ENCODE measurements at places on chromosomes 11 and 22. TPM values are rescaled to one million over a fixed set of nuclear protein-coding genes. Genes with fewer than 3 reads are reported as not detected.

Gene OR51B2
- total RNA-seq = not detected

Gene MCM5
- 203 TPM for total RNA-seq

Gene AGBL2
- total RNA-seq = 13.6 TPM

Gene SLC22A9
- total RNA-seq = not detected

Gene GGTLC2
- not detected for total RNA-seq

Gene PARVG
- 247 TPM for total RNA-seq

Gene CD3G
- total RNA-seq = 0.34 TPM

Gene OR4A16
- not detected for total RNA-seq

- no peak for DNase-seq
Observed at GRCh38 chr22:44718418-44718817, 16.4 kb downstream of the PRR5 start.

DNA sequence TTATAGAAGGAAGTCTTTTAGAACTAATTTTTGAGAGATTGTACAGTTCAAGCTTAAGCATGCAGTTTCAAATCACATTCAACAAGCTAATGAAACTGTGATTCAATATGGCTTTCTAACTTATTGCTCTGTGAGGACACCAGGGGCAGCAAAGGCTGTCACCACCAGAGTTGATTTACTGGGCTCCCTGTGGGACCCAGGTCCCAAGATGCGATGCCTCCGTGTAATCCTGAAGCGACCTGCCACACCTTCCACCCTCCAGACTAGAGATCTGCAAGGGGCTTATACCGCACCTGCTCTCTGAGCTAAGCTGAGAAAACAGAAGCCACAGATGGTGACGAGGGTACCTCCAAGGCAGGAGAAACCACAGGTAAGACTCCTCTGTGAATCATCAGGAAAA lies 918 bp upstream of the OR51Q1 start:
- no peak for DNase-seq

GRCh38 chr22:27445881-27446280 lies 355.7 kb downstream of the MN1 start:
- no peak for DNase-seq

DNA sequence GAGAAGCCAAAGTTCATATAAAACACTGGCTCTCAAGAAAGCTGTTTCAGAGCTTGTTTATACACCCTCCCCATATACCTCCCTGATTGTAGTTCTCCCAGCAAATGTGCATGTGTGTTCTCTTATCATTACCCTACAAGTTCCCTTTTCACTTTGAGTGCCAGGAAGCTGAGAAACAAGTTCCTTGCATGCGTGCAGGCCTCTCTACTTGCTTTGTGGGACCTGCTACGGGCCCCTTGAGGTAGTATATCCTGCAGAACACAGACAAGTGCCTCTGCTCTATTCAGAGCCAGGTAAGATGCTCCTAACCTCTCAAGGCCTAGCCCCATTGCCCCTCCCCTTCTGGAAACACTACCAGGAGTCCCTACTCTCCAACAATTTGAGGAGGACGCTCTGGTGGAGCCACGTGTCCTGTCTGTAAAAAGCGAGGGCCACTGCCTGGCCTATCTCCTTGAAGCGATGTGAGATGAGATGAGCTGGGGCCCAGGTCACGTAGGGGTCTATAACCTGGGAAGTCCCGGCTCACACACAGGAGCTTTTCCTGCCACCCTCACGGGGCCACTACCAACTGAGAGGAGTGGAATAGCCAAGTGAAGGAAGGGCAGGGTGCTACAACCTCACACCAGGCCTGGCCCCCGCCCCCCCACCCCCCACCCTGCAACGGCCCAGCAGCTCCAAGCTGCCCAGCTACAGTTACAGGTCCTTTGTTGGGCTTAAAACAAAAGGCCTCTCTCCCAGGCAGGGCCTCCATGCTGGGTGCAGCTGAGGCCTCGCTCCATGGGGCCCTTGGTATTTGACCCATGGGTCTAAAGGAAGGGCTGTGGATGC lies 2.6 kb upstream of the ATP5MGL start:
- peak; percentile 53 for DNase-seq

DNA sequence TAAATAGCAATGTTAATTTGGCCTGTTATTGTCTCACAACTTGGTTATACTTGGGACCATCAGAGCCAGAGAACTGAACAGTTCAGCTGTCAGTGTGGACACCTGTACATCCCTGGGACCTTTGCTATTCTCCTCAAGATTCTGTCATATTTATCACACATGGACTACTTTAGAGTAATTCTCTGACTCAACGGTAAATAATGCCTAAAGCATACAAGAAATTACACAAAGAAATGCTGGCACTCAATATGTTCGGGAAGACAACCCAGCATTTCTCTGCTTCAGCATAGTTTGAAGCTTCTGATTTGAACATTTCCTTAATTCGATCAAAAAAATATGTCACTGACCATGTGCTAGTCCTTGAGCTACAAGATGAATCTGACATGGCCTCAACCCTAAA lies 34.6 kb upstream of the MMP13 start:
- DNase-seq = no peak

- no peak for DNase-seq
Observed at GRCh38 chr11:109203176-109203575, 218.8 kb upstream of the C11orf87 start.

DNA sequence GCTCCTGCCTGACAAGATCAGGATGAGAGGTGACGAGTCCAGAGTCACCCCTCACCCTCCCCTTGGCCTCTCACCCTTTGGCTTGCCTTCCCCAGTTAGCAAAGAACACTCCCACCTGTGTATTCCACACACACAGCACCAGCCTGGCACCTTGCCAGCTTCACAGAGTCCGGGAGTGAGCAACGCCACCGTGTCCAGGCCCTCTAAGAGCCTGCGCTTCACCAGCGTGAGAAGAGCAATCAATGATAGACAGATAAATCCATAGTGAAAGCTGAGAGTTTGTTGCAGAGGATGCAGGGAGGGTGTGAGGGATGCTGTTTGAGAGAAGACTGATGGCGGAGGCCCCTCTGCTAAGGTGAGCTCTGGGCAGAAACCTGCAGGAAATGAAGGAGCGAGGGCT lies 404.5 kb downstream of the LARGE1 start:
- no peak for DNase-seq
